ENCODE measurements at places on chromosomes 6 and 20.

DNA sequence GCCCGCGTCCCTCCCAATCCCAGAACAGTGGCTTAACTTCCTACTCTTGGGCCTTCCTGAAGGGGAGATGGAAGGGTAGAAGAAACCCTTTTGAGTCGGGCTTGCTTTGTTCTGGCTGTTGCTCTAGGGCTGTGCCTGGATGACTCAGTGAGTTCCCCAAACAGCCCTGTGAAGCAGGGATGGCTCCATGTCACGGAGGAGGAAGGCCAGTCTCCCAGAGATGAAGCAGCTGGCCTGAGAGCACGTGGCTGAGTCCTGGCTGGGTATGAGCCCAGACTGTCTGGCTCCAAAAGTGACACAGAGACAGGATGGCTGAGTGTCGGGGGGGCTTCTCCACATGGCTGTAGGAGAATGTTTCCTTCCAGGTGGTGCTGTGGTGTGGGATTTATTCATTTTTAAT, 4.6 kb downstream of the SYTL3 start:
- no peak for DNase-seq

- DNase-seq, result peak; percentile 70
Observed at GRCh38 chr6:291697-292505, at the start of gene DUSP22. Gene DUSP22, plus strand, starts transcription at chr6:292487. Its CDS starts 53 bp downstream, at chr6:292540.

DNA sequence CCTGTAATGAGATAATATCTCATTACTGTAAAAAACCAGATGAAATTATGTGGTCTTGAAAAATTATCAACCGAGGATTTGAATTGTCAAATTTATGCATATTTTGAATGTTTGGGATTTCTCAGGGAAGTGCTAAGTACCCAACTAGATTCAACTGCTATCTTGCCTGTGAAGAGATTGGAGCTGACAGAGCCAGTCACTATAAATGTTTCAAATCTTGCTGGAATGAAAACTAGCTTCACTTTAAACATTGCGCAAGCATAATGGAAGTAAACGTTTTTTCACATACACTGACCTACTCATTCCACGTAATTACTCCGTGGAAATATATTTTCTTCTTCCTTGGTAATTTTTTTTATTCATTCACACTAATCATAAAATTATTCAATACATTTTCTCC, 46.7 kb downstream of the TMEM170B start:
- DNase-seq, result no peak

DNA sequence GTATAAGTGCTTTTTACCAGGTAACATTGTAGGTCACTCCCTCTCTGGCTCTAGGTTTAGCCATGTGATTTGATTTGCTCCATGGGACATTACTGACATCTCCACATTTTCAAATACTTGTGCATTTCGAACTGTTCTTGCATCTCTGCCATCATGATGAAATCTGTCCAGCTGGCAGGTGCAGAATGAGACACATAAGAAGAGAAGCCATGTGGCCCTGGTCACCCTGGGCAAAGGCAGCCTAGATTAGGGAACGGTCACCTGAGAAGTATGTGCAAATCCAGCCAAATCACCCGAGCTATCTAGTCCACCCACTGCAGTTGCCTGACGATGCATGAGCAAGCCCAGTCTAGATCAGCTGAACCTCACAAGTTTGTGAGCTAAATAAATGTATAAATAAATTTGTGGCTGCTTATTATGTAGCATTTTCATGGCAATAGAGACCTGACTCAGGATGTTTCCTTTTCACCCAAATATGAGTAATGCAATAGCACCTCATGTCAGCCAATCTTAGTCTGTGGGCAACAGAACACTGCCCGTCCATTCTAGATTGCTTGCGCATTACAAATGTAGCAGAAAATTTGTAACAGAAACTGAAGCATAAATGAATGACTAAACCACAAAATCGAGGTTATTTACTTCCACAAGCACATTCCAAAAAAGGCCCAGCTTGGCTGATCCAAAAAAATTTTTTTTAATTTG, 115.2 kb downstream of the PAK5 start:
- no peak for DNase-seq

- DNase-seq, result peak; percentile 48
Observed at GRCh38 chr6:139540276-139540675, 165.8 kb upstream of the CITED2 start.

DNA sequence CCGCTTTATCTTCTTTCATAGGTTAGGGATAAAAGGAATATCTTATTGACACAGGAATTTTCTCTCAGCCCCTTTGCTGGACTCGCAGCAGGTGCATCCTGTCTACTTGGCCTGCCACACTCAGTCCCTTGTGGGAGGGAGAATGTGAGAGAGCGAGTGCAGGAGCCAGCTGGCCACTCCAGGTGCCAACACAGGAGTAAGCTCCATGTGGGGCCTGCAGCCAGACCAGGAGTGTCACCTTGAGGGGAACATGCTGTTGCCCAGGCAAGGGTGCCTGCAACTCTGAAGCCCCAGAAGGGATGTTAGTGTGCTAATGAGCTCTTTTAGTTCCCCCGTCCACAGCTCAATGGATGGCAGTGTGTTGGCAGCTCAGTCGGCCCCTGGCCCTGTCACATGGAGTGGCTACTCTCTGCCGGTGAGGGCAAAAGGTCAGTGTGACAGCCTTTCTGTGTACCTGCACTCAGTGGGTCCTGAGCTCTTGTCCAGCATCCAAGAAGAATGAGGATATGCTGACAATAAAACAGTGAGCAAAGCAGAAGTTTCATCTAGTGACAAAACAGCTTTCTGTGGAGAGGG, 57.1 kb downstream of the CRYBG1 start:
- no peak for DNase-seq

GRCh38 chr20:47118641-47119040, 224.0 kb downstream of the EYA2 start:
- no peak for DNase-seq

GRCh38 chr6:154169193-154169847, 130.3 kb downstream of the OPRM1 start:
- no peak for DNase-seq

DNA sequence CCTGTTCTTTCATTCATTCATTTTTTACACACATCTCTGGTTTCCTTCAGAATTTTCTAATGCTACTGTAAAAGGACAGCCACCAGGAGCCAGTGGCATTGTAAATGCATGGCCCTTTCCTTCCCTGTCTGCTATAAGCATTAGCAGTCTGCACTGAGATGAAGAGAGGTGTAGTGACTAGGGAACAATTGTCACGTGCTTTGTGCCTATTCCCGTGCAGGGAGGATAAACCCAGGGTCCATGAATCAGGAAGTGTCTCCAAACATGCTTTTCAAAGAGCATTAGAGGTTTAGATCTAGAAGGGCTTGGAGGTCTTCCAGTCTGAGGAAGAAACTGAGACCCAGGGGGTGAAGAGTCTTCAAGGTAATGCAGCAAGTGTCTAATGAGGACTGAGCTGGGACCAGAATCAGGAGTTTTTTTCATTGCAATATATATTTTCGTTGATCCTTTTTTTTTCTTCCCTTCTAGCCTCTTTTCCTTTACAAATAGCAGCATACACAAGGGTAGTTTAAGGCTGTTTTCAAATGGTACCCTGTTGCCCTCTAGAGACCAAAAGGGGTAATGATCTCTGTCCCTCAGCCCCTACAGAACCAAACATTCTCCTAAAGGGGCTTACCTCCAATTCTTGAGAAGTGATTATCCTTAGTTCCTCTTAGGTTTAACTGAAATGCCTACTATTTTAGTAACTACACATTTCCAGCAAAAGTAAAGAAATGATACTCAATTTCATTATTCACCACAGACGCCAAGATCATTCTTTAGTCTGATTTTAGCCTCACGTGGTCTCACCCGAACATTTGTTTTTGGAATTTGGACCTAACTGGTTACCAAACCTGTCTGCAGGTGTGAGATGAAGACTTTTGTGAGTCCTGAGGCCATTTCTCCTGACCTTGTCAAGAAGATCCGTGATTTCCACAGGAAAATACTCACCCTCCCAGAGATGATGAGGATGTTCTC, 6.6 kb downstream of the TRIM15 start:
- DNase-seq, result no peak

DNA sequence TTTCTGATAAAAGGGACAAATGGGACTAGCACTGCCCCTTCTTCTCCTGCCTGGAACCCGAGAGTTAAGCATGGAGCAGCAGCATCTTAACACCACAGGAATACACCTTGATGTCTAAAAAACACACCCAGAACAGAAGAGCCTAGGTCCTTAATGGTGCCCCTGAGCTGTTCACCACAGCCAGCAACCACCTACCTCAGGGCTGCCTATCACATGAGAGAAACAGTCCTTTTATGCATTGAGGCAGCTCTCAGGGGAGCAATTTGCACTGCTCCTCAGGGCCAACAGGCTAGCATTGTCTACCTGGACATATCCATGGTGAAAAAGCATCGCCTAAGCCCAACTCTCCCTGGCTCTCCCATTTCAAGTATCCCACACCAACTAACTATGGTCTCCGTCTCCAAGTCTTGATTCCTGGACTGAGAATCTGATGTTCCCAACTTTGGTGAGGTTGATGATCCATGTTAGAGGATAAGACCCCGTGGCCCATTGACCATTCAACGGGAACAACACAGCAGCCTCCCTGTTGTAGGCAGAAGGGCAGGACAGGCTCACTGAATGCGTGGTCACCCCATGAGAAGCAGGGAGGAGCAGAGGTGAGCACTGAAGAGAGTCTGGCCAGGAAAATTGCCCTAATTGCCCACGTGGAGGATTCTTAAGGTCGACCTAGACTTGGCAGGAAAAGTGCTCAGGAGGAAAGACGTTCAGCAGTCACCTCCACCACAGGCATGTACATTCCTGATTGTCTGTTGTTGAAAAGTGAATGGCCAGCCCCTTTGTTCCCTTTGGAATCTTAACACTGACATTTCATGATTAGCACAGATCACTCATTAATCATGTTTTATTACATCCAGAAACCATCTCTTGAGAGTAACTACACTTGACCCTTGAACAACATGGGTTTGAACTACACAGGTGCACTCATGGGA, 4.2 kb upstream of the APMAP start:
- no peak for DNase-seq

GRCh38 chr6:106648651-106649308, 19.4 kb downstream of the QRSL1 start:
- no peak for DNase-seq

- DNase-seq, result no peak
Observed at GRCh38 chr6:32903952-32904351, 36.9 kb downstream of the HLA-DMB start.

- no peak for DNase-seq
Observed at GRCh38 chr6:25968769-25969168, 6.2 kb downstream of the TRIM38 start.

- DNase-seq, result no peak
Observed at GRCh38 chr20:21224217-21224616, 78.9 kb upstream of the XRN2 start.

GRCh38 chr6:107105511-107106116, 9.7 kb downstream of the BEND3 start:
- DNase-seq, result no peak

DNA sequence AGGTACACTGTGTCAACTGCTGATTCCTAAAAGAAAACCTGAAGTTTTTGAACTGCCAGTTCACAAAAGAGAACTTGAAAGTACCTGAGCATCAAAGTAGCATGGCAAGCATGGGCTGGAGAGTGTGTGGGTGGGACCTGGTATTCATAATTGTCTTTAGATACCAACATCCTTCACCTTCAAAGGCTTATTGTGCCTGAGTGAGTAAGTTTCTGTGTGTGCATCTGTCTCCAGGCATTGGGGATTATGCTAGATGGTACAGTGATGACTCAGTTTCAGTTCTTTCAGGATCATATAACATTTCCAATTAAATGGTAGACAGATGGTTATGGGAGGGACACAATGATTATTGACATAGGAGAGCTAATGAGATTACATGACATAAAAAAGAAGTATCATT, 238.5 kb downstream of the ZFAND3 start:
- DNase-seq, result no peak

GRCh38 chr6:109242029-109242428, 140.2 kb downstream of the CD164 start:
- no peak for DNase-seq

- no peak for DNase-seq
Observed at GRCh38 chr20:58640446-58640845, 10.6 kb upstream of the STX16 start.

- DNase-seq, result no peak
Observed at GRCh38 chr20:55269913-55270312, 735.4 kb downstream of the CBLN4 start.

DNA sequence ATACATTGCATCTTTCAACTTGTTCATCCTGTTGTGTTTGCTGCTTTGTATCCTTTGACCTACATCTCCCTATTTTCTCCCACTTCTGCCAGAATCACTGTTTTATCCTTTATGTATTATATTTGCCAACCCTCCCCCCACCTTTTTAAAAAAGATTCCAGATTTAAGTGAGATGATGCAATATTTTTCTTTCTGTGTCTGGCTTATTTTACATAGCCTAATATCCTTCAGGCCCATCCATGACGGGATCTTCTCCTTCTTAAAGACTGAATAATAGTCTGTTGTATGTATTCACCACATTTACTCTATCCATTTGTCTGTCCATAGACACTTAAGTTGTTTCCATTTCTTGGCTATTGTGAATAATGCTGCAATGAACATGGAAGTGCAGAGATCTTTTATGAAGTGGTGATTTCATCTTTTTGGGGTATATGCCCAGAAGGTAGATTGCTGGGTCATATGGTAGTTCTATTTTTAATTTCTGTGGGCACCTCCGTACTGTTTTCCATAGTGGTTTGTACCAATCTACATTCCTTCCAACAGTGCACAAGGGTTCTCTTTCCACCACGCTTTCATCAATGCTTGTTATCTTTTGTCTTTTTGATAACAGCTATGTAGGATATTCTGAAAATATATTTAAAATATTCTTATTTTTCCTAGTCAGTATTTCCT, 181.0 kb downstream of the CDKAL1 start:
- no peak for DNase-seq

DNA sequence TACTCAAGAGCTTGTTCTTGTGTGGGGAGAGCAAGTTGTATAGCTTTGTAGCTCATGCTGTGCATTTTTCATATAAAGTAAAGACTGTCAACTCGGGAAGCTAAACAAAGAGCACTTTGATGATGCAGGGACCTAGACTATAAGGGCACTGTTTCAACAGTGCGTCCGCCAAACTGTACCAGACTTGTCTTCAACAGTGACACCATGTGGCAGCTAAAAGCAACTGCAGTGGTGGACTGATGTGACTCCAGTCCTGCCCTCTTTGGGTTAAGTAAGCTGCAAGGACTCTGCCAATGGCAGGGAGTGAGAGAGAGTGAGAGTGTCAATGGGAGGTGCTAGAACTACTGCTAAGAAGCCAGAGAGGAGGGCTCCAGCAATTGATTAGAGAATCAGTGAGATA, 48.1 kb upstream of the MC3R start:
- no peak for DNase-seq

All from activated effector memory CD4-positive, alpha-beta T cell treated with Interleukin-2 at 50 U/mL for 16 hours (primary cell).